ENCODE measurements at places on chromosomes 7 and 10.

DNA sequence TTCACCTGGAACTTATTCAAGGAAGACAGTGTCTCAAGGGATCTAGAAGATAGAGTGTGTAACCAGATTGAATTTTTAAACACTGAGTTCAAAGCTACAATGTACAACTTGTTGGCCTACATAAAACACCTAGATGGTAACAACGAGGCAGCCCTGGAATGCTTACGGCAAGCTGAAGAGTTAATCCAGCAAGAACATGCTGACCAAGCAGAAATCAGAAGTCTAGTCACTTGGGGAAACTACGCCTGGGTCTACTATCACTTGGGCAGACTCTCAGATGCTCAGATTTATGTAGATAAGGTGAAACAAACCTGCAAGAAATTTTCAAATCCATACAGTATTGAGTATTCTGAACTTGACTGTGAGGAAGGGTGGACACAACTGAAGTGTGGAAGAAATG is 10.9 kb downstream of the IFIT3 start:
- no peak for DNase-seq

DNA sequence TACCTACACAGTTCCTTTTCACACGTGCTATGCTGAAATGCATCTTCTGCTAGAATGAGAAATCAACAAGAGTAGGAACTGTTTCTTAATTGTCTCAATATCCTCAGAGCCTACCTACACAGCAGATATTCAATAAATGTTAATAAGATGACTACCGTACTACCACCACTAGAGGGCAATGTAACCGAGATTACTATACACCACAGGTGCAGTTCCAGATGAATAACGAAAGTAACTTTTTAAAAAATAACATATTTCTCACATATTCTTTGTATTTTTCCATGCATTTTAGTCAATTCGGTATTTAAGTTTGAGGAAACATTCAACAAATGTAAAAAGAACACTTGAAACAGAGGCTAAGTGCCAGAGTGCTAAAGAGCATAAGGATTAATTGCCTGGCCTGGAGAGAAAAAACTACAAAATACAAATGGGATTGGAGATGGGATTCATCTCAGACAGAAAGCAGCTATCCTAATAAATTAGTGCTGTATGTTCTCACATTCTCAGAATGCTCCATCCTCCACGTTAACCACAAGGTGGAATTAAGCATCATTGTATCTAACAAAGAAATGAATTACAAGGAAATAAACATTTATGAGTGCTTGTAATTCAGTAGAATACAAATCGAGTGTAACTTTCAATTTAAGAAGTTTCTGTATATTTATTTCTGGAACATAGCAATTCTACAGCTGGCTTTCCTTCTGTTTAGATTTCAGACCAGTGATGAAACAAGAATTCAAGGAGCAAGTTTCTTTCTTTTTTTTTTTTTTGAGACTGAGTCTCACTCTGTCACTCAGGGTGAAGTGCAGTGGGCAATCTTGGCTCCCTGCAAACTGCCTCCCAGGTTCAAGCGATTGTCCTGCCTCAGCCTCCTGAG is 20.3 kb upstream of the HECTD2 start:
- peak; percentile 45 for DNase-seq

- no peak for DNase-seq
Observed at GRCh38 chr10:132910186-132910880, 32.0 kb downstream of the CFAP46 start.

- no peak for DNase-seq
Observed at GRCh38 chr7:27166531-27167505, 1.5 kb upstream of the HOXA9 start.

GRCh38 chr10:60856405-60856804 is 78.1 kb downstream of the CDK1 start:
- no peak for DNase-seq

GRCh38 chr10:106479636-106480035 is 684.9 kb downstream of the SORCS1 start:
- DNase-seq: no peak

DNA sequence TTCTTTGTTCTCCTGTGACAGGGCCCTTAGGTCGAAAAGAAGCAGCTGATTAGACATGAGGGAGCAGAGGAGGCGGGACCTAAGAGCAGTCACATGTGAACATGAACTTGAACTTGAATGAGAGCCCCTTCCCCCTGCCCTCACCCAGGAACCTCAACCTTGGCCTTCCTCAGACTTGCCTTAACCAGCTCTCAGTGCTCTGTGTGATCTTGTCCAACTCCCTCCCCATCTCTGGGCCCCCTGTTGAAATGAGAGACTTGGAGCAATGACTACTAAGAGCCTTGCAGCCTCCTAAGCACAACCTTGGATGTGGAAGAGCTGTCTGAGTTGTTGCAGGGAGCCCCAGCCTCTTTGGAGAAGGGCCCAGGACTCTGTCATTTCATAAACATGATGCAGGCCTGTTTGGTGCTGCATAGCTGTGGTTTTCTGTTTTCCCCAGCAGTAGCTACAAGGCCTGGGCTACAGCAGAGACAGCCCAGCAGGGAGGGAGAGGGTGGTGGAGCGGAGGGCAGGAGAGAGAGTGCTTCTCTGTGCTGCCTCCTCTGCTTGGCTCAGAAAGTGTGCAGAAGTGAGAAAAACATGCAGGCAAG is 123.9 kb upstream of the ZMIZ1 start:
- DNase-seq: no peak

DNA sequence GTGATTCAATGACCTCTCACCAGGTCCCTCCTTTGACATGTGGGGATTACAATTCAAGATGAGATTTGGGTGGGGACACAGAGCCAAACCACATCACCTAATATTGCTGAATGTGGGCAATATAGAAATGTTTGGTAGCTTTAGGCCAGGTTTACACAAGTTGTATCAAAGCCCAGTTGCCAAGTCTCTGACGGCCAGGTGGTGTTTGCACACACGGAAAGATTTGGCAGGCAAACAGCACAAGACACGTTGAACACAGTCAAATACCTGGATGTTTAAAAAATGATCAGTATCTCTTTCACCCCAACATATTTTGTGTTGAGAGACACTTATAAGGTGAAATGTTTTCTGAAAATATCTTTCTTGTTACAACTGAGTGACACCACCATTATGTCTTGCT is 294.4 kb upstream of the MKI67 start:
- no peak for DNase-seq

DNA sequence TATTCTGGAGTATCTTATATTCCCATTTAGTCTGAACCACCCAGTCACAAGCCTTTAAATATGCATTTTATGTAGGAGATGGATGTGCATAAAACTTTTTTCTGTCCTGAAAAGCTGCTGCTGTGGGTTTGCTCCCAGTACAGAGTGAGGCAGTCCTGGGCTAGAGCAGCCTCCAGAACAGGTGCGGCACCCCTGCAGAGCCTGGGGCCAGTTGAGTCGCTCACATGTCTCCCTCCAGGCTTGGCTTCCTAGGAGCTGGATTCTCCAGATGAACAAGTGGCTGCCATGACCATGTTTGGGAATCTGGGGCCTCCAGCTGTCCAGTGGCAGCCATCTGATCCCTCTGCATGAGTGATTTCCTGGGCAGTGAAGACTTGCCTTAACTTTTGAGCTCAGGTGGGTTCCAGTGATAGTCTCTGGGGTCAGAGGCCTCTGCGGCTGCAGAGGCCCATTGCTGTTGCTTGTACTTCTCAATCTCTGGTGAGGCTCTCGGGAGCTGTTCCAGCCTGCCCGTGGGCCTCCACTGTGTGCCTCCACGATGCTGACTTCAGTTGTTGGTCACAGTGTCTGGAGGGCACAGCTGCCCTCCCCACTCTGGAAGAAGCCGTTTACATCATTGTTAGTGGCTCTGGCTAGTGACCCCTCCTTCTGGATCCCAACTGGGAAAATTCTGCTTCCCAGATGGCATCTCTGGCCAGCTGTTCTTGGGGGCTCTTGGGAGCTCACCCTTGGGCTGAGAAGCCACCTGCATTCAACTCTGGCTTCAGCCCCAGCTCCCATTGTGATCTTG is 120.4 kb downstream of the EMX2 start:
- no peak for DNase-seq

GRCh38 chr10:78544423-78545090 is 510.9 kb downstream of the RPS24 start:
- DNase-seq: no peak

- DNase-seq: no peak
Observed at GRCh38 chr7:149156898-149157297, 9.6 kb downstream of the ZNF398 start.

DNA sequence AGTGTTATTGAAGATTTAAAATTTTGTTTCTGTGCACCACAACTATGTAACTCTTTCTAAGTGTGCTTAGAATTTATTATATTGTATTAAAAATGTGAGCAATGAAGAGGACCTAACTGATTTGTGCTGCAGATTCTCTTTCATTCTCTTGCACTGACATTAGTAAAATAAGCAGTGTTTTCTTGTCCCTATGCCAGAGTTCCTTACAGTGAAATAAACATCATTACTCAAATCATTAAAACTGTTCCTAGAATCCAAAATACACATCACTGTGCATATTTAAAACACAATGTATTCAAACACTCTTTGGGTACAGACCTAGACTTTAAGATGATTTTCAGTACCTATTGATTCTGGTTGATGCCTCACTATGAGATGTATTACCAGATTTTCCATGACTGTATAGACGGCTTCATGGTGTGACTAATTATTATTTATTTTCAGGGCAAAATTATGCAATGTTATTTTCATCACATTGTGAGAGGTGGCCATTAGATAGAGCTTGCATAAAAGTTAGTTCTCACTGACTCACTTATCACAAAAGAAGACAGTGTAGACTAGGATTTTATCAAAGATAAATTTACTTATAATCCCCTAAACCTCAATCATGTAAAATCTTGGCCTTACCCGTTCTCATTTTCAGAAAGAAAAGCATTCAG is 93.4 kb downstream of the PTPRZ1 start:
- no peak for DNase-seq

DNA sequence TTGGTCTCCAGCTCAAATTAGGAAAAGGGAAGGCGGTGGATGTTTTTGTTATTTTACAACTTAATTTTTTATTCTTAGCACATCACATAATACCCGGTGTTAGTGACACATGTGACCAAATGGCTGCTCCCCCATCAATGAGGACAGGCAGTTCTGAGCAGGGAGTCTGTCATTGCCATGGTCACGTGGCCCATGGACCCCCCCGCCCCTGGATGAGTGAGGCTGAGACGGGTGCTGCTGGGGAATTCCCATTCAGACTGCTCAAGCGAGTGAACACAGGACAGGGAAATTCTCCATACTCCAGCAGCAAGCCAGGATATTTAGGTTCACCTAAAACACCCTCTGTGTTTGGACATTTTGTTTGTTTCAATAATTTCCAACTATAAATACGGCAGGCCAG is 34.7 kb upstream of the SLC35B4 start:
- DNase-seq: no peak

- DNase-seq: no peak
Observed at GRCh38 chr10:22620140-22620857, 94.1 kb downstream of the PIP4K2A start.

- DNase-seq: no peak
Observed at GRCh38 chr10:75231672-75232581, 3.8 kb downstream of the COMTD1 start.

- DNase-seq: no peak
Observed at GRCh38 chr10:83680470-83680891, 458.8 kb upstream of the GHITM start.

- DNase-seq: no peak
Observed at GRCh38 chr10:104351061-104351702, 2.5 kb upstream of the CFAP58 start.

- DNase-seq: no peak
Observed at GRCh38 chr7:2819954-2820397, 24.1 kb downstream of the GNA12 start.

DNA sequence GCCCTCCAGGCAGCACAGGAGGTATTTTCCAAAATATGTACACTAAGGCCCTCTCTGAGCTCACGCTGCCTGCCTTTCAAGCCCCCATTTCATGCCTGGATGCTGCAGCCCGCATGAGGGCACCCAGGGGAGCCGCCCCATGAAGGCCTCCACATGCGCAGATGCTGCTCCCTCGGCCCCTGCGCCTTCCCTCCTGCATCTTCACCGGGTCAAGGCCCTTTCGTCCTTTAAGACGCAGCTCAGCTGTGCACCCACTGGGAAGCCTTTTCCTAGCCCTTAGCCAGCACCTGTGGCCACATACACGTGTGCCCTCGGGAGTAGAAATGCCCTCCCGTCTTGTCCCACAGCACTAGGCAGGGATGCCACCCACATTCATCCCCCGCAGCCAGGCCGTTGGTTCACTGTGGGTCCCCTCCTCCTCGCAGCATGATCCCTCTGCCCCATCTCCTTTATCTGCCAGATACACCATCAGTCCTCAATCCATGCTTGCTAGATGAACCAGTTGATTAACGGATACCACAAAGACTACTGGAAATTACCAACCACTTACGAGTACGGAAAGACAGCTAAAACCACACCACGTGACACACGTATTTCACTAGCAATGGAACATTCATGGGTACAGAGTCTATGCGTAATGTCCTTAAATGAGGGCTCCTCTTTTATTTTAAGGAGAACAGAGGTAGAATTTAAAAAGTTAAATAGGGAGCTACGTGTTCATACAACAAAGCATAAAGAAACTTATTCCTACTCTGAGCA is 278.0 kb downstream of the TNS3 start:
- DNase-seq: no peak

- DNase-seq: no peak
Observed at GRCh38 chr10:79487296-79488194, 24.8 kb upstream of the EIF5AL1 start.

- no peak for DNase-seq
Observed at GRCh38 chr10:110774069-110775019, 97.4 kb upstream of the PDCD4 start.

GRCh38 chr10:71396711-71397295 is at the start of gene CDH23:
CDH23 (plus strand) TSS chr10:71396920; CDS start chr10:71439832, 42,912 bp downstream.
- DNase-seq: no peak

Data from NCI-H2029 (cell line).